ENCODE measurements at places on chromosomes 2 and 18.

DNA sequence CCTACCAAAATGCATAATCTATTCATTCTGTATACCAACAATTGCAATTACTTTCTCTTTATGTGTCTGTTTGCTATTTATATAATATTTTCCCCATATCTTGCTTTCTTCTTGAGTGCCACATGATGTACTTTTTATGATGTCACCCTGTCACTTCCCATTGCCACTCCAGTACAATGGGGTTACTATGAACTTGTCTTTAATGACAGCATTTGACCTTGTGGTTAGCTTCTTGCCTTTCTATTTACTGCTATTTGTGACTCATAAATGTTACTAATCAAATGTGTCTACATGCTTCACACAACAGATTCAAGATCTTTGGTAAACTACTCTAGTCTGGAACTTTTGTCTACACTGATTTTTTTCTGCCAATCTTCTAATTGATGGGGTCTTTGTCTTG is 486.3 kb downstream of the NR4A2 start:
- peak; percentile 33 for DNase-seq

GRCh38 chr18:25299426-25300300 is 52.3 kb downstream of the ZNF521 start:
- no peak for DNase-seq

- no peak for DNase-seq
Observed at GRCh38 chr18:6576718-6577375, 152.7 kb upstream of the ARHGAP28 start.

GRCh38 chr2:228367356-228367755 is 185.9 kb upstream of the SPHKAP start:
- DNase-seq: no peak

DNA sequence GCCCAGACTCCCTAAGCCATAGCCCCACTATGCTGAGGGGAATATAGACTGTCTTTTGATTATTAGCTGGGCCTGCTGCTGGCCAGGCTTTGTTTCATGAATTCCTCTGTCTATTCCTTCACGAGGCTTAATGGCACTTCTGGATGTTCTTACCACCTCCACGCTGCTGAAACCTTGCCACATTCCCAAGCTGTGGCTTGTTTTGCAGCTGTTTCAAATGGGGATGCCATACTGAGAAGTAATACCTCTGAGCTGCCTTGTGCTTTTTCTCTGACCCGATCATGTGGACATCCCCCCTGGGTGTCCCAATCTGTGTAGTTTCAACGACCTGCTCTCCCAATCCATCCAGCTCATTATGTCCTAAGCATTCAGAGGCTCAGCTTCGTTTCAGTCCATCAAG is 114.1 kb downstream of the ICOS start:
- no peak for DNase-seq

- no peak for DNase-seq
Observed at GRCh38 chr2:119483896-119484718, 40.2 kb downstream of the SCTR start.

DNA sequence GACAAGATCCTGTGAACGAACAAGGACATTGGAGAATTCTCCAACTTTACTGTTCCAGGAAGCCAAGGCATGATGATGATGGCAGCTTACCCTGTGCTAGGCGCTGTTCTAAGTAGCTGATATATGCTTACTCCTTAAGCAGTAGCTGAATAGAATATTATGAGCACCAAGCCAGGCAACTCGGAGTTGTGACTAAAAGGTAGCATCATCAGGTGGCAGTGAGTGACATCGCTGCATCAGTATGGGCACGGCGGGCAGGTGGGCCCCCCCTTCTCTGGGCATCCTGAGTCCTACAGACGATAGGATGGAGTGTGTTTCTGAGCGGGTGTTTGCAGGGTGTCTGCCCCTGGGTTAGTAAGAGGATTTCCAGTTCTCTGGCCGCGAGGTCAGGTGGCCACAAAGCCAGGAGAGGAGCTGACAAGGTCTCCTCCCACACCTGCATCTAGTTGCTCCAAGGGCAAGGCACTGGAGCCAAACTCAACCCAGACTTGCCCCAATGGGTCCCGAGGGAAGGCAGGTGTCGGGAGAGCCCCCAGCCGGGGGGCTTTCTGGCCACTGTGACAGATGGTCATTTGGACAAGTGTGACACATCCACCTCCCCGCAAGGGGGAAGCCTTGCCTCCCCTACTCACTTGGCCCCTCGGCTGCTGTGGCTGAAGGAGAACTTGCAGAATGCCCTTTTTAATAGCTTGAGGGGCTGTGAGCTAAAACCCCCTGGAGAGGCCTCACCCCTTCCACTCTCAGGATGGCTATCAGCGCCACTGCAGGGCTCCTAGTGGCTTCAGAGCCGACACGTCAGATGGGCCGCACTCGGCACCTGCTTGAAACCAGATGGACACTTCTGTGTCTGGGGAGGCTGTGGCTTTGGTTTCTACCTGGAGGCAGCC is 55.5 kb downstream of the CRACDL start:
- no peak for DNase-seq

GRCh38 chr2:105771836-105772235 is 27.1 kb downstream of the NCK2 start:
- no peak for DNase-seq

- DNase-seq: no peak
Observed at GRCh38 chr18:24910221-24910620, 441.7 kb downstream of the ZNF521 start.

- no peak for DNase-seq
Observed at GRCh38 chr2:26877276-26877675, 29.3 kb downstream of the DPYSL5 start.

DNA sequence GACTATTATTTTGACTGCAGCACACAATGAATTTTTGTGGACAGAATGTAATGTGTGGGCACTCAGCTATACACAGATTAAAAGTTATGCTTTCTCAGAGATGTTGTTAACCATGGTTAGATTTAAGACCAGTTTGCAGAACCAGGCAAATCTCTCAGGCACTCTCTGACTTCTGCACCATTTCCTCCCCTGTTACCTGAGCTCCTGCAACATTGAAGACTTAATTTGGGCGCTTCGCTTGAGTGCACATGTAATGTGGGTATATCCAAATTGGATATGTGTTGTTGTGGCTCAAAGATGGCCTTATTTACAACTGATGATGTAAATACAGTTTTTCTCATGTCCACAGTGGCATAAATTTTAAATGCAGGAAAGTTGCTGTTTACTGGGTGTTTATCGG is 469.4 kb downstream of the PTPRM start:
- no peak for DNase-seq

DNA sequence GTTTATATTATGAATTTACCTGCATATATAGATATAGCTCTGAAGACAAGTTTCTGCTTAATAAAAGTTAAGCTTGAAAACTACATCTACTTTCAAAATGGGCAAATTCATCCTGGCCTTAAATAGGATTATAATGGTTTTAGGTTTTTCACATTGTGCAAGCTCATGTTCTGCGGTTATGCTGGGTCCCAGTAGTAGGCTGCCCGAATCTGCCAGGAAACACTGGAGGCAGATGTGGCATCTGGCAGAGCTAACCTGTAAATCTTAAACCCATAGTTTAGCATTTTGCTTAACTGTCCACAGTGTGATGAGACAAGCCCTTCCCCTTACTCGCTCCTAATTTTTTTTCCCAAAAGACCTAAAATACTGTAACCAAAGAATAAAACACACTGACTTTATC is 234.2 kb downstream of the TCF4 start:
- DNase-seq: no peak

- DNase-seq: no peak
Observed at GRCh38 chr2:193894081-193894480, 1699.3 kb upstream of the TMEFF2 start.

- DNase-seq: no peak
Observed at GRCh38 chr2:152761214-152761613, 42.8 kb downstream of the ARL6IP6 start.

GRCh38 chr2:148885209-148885608 is 10.2 kb downstream of the KIF5C start:
- no peak for DNase-seq

GRCh38 chr2:128784626-128785306 is 466.1 kb upstream of the HS6ST1 start:
- no peak for DNase-seq

- no peak for DNase-seq
Observed at GRCh38 chr2:203809084-203809521, 58.5 kb upstream of the CTLA4 start.

- peak; percentile 21 for DNase-seq
Observed at GRCh38 chr2:7627583-7627982, 710.4 kb downstream of the RNF144A start.

DNA sequence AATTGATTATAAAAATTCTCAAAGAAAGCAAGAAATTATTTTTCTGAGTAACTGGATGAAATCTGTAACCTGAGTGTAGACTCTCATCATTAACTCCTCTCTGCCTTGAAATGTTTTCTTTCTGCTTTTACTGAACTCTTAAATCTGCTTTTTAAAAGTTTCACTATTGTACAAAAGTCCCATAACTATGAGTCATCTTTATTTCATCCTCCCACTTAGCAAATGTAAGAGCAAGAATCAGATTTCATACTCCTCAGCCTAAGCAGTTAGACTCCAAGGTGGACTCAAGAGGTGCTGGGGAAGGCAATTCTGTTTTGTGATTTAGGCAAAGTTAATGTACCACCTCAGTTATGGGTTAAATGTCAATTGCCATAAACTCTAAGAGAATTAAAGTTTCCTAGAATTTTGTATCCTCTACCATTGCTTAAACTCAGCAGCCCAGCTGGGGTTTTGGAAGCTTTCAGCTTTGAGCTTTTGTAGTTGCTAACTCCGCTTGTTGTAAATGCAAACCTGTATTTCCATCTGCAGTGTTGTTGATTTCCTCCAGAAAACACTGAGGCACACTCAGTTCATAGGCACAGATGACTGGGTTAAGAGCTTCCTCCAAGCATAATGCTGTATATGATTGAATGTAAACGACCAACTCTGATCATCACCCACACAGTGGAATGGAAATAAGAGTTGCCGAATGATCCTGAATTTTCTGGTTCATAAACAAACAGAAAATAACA is 268.8 kb downstream of the ARHGAP15 start:
- peak; percentile 18 for DNase-seq

- DNase-seq: peak; percentile 93
Observed at GRCh38 chr18:79567481-79568147, 112.0 kb upstream of the CTDP1 start.

- no peak for DNase-seq
Observed at GRCh38 chr2:27965841-27966240, 75.3 kb downstream of the BABAM2 start.

DNA sequence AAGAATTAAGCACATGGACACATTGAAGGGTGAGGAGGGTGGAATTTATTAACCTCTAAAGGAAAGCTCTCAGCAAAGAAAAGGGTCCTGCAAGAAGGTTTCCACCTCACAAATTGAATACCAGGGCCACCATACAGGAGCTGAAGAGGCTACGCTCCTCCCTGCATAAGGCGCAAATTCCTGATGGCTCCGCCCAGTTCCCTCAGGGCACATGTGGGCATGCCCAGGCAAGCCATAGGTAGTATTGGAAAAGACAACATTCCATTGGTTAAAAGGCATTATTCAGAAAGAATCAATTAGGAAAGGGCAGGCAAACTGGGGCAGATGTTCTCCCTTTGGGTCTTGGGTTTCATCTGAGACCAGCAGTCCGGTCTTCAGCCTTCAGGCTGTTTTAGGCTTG is 161.2 kb downstream of the PTPRM start:
- no peak for DNase-seq

GRCh38 chr2:60554074-60554645 is 706 bp upstream of the BCL11A start:
- no peak for DNase-seq

DNA sequence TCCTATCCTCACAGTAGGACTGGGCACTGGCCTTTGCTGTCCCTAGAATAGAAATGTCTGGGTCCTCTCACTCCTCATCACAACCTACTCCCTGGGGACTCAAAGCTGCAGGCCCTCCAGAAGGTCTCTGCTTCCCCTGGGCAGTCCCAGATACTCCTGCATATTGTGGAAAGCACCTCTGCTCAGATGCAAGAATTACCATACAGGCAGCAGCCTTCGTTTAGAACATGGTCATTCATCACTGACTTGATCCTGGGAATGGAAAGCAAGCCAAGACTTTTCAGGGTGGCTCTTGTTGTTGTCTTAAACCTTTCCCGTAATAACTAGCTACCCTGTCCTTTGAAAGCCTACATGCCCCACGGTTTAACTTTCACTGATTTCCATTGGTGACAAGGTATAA is 53.1 kb upstream of the NPAS2 start:
- no peak for DNase-seq

- DNase-seq: no peak
Observed at GRCh38 chr2:144774809-144775208, 254.9 kb upstream of the ZEB2 start.

DNA sequence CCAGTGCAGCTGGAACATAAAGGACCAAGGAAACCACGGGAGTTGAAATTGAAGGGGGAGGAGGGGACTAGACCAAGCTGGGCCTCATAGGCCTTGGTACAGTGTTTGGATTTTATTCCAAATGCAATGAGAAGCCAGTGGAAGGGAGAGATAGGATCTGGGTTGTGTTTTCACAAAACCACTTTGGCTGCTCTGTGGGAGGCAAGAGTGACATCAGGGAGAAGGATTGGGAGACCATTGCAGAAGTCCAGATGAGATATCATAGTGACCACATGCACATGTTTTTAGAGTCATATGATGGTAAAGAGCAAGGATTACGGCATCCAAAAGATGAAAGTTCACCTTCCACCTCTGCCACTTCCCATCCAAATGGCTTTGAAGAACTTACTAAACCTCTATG is 210.2 kb downstream of the PAX3 start:
- no peak for DNase-seq

- no peak for DNase-seq
Observed at GRCh38 chr2:191680639-191681038, 2.7 kb downstream of the NABP1 start.

GRCh38 chr2:24082787-24083566 is 1.7 kb downstream of the TP53I3 start:
- DNase-seq: no peak

- peak; percentile 31 for DNase-seq
Observed at GRCh38 chr2:199484927-199485326, 27.2 kb upstream of the SATB2 start.

DNA sequence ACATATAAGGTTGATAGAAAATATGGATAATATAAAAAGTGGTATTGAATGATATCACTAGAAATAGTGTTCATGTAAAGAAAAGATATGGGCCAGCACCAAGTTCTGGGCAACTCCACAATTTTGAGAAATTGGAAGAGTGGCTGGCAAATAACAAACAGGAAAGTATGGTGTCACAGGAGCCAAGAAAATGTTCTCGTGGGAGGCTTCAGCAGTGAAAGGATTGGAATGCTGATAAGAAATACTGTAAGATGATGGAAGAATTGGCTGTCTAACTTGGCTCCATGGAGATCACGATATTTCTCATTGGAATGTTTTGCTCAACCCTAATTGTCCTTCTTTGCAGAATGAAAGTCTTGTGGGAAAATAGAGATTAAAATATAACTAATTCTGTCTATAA is 856.8 kb downstream of the DPP10 start:
- no peak for DNase-seq

- DNase-seq: no peak
Observed at GRCh38 chr2:1631292-1632001, 112.9 kb downstream of the PXDN start.

GRCh38 chr2:240060977-240061591 is 7.8 kb upstream of the OR6B3 start:
- peak; percentile 40 for DNase-seq

Measured in urothelium cell line (cell line).